ENCODE measurements at places on chromosomes 1 and 21.

- DNase-seq, result no peak
These were observed 1.2 kb downstream of the PPT1 start for GRCh38 chr1:40095806-40096205.

DNA sequence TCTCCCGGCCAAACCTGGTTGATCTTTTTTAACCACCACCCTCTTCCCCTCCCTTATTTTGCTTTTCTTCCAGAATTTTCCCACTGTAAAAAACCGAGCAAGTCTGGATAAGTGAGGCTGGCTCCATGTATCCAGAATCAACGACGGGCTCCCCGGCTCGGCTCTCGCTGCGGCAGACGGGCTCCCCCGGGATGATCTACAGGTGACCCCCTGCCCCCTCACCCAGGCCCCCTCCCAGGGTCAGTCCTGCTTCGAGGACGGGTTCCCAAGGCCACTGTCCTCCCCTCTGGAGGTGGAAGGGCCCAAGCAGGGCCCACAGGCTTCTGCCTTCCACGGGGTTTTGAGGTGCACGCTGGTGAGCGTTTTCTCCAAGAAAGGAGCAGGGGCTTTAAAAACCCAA is 5.2 kb upstream of the KCNAB2 start:
- DNase-seq, result no peak

- peak; percentile 87 for DNase-seq
These were observed 582 bp downstream of the ORC1 start for GRCh38 chr1:52403566-52404115.

GRCh38 chr1:32716312-32717148 is 14.0 kb upstream of the SYNC start:
- peak; percentile 72 for DNase-seq

DNA sequence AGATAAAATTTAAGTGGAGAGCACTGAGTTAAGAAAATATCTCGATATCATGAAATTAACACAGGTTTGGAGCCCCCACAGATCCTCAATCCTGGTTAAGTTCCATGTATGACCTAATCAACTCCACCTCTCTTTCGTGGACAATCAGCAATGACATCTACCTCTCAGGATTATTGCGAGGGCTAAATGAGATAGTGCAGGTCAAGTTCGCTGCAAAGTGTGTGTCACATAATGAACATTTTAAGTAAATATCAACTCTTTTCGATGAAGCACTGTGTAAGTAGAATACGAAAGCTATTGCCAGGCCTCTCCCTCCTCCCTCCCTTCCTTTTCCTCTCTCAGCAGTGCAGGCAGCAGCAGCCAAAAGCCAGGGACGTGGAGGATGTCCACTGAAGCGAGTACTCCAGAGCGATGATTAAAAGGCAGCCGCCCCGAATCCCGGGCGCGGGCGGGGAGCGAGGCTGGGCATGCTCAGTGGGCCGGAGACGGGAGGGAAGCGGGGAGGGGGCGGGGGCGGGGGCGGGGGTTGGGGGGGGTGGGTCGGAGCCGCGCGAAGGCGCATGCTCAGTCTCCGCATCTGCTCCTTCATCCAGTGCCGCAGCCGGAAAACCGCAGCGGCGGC is at the start of gene CAMSAP2:
Gene CAMSAP2, plus strand, starts transcription at position 567 of the 622 bp plus-strand sequence. CDS start 935 bp downstream, outside the sequence.
- DNase-seq, result peak; percentile 72

- no peak for DNase-seq
These were observed 39.7 kb upstream of the PADI2 start for GRCh38 chr1:17158961-17159360.

DNA sequence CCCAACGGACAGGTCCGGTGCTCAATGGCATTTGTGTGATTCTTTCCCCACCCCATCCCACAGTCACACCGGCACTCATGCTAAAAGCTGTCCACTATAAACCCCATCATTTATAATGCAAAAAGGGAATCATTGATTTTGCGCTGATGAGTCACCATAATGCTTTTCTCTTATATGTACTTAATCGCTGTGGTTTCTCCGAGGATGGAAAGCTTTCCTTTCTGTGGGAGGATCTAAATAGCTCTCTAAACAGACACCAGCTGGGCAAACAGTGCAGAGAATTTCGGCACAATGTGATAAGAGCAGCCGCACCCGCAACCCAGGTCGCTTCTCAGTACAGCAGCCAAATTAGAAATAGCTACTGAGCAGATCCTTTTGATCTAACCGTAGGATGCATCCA is 85.6 kb downstream of the SETD4 start:
- DNase-seq, result no peak

- no peak for DNase-seq
These were observed at the start of gene KLHDC7A for GRCh38 chr1:18480315-18481189. TSS of gene KLHDC7A (plus strand) at chr1:18480930. CDS start at chr1:18480982, 52 bp downstream.

DNA sequence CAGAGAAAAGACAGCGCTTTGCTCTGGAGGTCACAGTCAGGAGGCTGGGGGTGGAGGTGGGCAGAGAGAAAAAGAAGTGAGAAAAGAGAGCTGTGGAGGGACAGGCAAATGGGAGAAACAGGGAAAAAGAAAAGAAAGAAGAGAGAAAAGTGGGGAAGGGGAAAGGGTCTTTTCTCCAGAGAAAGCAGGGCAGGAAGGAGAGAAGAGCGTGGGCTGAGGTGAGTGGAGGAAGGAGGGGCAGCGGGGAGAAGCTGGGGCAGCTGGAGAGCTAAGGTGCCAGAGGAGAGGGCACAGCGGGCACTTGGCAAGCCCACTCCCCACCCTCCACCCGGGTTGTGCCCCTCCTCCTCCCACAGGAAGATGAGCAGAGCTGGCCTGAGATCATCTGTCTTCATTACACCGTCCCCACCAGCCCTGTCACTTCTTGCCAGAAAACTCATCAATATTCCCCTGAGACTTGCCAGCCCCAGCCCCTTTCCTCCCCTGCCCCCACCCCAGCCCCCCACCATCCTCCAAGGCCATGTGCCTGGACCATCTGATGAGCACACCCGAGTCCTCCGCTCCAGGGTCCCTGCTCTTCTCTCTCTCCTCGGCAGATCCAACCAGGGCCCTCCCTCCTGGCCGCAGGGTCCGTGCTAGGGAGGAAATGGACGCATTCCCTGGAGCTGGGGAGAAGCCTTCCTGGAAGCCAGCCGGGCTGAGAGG is 17.0 kb upstream of the BLACAT1 start:
- DNase-seq, result no peak

- no peak for DNase-seq
These were observed 5.1 kb downstream of the SPSB1 start for GRCh38 chr1:9297831-9298230.

DNA sequence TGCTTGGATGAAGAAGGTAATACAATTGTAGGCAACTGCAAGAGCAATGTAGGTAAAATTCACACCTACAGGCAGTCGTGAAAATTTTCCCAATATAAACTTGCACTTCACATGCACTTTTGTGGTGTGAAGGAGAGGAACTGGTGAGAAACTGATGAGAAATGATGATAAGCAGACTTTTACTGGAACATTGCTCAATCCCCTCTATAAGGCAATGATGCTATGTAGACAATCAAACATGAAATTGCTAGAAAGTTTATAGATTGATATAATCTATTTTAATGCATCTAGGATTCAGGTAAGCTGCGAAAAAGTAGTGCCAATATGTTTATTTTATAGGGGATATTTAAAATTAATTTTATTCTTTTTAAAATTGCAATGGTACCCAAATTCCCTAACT is 802.2 kb downstream of the KCNT2 start:
- DNase-seq, result no peak

GRCh38 chr1:119422631-119423030 is 7.7 kb downstream of the HSD3B2 start:
- DNase-seq, result no peak

DNA sequence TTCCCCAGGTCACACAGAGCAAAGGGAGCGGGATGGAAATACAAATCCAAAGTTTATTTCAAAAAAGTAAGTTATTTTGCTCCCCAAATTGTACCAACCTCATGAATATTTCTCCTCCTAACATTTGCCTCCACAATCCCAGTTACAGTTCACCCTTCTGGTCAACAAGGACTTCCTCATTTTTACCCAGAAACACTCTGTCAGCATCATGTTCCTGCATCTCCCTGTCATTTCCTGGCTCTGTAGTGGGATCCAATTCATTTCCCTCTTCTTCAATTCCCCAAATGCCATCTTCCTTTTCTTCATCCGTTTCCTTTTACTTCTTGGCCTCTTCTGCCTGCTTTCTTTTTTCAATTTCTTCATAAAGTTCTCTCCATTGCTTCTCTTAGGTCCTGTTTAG is 32.0 kb upstream of the EPS15 start:
- DNase-seq, result no peak

DNA sequence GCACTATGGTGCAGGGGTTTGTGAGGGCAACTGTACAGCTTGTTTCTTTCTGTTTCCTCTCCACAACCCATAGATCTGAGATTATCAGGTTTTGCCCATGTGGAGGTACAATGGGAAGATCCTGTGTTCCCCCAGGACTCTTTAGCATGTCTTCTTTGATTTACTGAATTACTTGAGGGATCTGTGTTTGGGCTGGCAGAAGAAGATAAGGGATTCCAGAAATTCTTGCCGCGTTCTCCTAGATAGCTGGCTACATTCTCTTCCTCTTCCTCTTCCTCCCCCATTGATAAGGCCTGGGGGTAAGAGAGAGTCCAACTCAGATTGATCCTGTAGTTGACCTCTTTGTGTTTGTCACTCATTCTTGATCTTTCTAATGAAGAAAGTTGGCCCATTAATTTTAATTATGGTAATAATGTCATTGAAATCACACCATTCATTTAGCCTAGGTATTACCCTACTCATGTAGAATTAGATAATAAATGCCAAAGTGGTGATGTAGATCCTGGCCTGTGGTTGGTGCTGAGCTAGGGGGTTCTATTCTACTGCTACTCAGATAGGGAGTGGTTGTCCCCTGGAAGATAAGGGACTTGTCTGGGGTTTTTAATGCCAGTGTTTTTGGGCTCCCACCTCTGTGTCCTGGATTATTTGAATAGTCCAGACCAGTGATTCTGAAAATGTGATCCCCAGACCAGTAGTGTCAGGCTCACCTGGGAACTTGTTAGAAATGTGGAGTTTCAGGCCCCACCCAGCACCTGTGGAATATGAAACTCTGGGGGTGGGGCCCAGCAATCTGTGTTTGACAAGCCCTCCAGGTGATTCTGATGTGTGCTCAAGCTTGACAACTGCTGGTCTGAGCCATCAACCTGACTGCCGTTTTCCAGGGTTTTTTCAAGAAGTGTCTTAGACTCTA is 122.2 kb downstream of the NOS1AP start:
- no peak for DNase-seq

- peak; percentile 28 for DNase-seq
These were observed 12.1 kb downstream of the DNAJC16 start for GRCh38 chr1:15538771-15539170.

DNA sequence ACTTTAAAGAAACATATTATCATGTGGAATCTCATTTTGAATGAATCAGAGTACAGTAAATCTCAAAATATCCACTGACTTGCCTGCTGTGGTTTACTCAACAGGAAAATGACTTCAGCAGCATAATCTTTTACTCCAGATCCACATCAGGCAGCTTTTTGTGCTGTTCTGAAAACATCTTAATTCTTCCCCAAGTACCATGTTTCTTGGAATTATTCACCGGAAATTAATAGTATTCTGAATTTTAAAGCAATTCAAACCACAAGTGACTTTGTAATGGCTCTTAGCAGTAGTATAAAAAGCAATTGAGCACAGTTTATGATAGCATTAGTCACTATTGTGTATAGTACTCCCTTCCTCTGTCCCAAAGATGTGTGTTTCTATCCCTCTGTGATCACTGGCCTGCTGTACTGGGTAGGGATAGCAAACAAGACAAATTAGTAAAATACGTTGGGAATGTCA is 64.2 kb upstream of the ERRFI1 start:
- DNase-seq, result no peak

- DNase-seq, result no peak
These were observed 71.0 kb downstream of the RGS13 start for GRCh38 chr1:192706936-192707335.

DNA sequence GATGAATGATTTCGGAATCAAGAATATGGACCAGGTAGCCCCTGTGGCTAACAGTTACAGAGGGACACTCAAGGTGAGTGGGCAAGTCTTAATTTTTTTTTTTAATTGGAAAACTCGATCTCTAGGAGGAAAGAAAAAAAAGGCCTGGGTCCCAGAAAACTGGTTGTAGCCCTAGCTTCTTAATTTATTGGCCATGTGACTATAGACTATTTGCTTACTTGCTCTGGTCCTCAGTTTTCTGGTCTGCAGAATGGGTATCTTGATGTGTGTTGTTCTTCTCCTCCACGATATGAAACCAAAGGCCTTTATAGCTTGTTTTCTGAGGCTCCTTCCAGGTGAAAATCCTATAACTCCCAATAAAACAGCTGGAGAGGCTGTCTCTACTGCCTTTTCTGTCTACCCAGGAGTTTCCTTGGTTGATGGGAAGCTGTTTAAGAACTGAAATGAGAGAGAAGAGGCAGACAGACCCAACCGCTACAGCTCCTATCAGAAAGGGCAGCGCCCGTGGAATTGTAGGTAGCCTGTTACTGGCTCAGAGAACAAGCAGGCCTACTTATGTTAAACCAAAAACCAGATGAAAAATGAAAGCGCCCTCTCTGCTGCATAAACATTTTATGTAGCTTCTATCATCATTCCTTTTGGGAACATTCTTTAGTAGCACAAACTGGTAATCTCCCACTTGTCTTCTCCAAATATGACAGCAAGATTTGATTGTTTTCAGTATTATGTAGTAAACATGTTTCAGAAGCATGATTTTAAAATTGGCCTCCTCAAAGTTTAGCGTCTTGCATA is 4.5 kb downstream of the ETS2 start:
- DNase-seq, result no peak

DNA sequence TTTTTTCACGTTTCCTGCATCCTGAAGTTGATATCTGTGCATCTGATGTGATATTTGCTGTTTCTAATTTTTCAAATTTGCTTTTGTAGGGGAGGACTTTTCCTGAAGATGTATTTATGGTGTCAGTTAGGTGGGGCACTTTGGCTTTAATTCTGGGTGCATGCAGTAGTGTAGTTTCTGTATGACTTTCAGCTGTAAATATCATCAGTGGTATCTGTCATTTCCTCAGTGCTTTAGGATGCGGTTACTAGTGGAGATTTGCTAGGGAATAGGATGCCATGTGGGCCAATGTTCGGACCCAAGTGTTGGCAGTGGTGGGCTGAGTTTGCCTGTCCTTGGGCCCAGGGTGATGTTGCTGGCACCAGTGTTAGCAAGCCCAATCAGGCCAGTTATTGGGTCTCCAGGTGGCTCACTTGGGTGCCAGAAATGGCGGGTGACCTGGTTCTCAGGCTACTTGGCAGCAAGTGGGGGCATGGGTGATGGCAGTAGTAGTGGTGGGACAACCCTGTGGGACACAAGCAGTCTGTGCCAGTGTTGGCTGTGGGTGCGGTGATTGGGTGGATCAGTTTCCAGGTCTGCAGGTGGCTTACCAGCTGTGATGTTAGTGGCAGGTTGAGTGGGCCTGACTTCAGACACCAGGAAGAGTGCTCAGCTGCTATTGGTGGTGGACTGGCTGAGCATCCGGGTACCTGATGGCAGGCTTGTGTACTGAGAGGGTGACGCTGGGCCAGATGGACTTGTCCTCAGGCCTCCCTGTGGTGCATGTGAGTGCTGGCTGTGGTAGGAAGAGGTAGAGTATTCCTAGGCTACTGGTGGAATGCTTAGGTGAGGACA is 24.4 kb downstream of the CD55 start:
- DNase-seq, result no peak
